Naive thymus-derived CD8-positive, alpha-beta T cell (primary cell): ENCODE measurements at places on chromosomes 6 and 20. TPM values are rescaled to one million over a fixed set of nuclear protein-coding genes. Genes with fewer than 3 reads are reported as not detected.
A peak's percentile ranks its signal among the peaks of the same experiment; 100 is the strongest.

DNA sequence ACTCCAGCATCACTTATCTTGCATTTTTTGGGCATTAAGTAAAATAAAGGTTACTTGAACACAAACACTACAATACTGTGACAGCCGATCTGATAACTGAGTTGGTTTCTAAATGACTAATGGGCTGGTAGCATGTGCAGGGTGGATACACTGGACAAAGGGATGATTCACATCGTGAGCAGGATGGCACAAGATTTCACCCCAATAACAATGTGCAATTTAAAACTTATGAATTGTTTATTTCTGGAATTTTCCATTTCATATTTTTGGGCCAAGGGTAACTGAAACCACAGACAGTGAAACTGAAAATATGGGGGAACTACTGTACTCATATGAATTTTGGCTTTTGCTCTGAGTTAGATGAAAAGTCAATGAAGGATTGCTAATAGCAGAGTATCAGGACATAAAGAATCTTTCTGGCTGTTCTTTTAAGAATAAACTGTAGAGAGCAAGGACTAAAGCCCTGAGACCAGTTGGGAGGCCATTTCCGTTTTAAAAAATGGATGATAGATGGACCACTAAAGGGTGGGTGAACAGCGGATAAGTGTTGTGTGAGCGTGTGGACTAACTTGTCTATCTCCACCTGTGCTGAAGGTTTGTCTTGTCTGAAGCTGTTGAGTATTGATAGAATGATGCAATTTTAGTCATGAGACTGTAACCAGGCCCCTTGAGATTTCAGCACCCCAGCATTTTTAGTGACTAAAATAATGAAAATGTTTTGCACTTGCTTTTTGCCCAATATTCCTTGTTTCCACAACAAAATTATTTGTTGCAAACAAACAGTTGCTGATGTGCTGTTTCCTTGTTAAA is 8.2 kb downstream of the SPINT3 start:
- DNase-seq = no peak
- no peaks in the 10 kb centered on the region for H3K4me1 ChIP-seq
- H3K27me3 ChIP-seq = peaks cover 22% of the 10 kb centered on the region
- H3K36me3 ChIP-seq = peaks cover 2% of the 10 kb centered on the region
- H3K27ac ChIP-seq = no peak overlapping the region
- H3K4me3 ChIP-seq = no peak overlapping the region

GRCh38 chr6:137808191-137808590 is 58.9 kb upstream of the TNFAIP3 start:
- peak overlapping the region; percentile 52 for H3K27ac ChIP-seq
- no peaks in the 10 kb centered on the region for H3K27me3 ChIP-seq
- no peak for DNase-seq
- H3K36me3 ChIP-seq = no peaks in the 10 kb centered on the region
- H3K4me1 ChIP-seq = peaks cover 65% of the 10 kb centered on the region

- no peaks in the 10 kb centered on the region for H3K27me3 ChIP-seq
- no peaks in the 10 kb centered on the region for H3K4me1 ChIP-seq
- no peaks in the 10 kb centered on the region for H3K36me3 ChIP-seq
Measured at GRCh38 chr6:53640361-53640760, 25.2 kb downstream of the KLHL31 start.

GRCh38 chr6:149646599-149646998 is 1.9 kb downstream of the KATNA1 start:
- no peaks in the 10 kb centered on the region for H3K27me3 ChIP-seq
- peak overlapping the region; percentile 26 for H3K4me3 ChIP-seq
- H3K4me1 ChIP-seq = peaks cover 42% of the 10 kb centered on the region
- H3K27ac ChIP-seq = no peak overlapping the region
- no peaks in the 10 kb centered on the region for H3K36me3 ChIP-seq
- DNase-seq = no peak

GRCh38 chr20:50318710-50319109 is 128.1 kb downstream of the CEBPB start:
- no peak overlapping the region for H3K4me3 ChIP-seq
- no peak for DNase-seq
- peaks cover 18% of the 10 kb centered on the region for H3K27me3 ChIP-seq
- no peaks in the 10 kb centered on the region for H3K4me1 ChIP-seq
- H3K27ac ChIP-seq = no peak overlapping the region

DNA sequence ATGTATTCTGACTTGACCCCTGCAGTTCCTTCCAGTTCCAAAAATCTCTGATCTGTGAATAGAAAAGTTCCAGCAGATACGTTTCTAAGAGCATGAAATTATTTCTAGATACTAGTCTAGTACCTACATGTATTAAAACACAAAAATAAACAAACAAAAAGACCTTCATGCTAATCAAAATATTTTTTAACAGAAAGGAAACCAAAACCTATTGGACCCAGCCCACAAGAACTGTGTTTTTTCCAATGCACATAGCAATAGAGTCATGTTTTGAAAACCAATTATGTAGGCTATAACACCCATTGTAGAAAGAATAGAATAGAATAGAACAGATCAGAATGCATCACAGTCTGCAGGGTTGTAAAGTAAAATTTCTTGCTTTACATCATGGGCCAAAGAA is 158.6 kb upstream of the TNFAIP3 start:
- peak overlapping the region; percentile 92 for H3K27ac ChIP-seq
- no peak for DNase-seq
- H3K36me3 ChIP-seq = no peaks in the 10 kb centered on the region

DNA sequence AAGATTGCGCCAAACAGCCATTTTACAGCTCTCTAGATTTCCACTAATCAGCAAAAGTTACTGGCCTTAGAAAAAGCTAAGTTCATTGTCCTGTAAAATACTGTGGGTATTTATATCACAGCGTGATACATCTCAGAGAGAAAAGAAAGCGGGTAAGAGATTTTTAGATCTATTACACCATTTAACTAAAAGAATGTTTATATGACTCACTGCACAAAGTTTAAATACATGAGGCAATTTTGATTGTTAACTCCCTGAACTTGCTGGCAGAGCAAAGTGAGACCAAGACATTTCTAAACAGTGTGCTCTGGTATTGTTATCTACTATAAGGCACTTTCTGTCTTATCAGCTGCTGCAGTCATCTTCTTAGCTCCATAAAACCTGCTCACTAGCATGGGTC is 314.3 kb downstream of the EPHA7 start:
- H3K4me3 ChIP-seq = no peak overlapping the region
- H3K36me3 ChIP-seq = no peaks in the 10 kb centered on the region
- no peak for DNase-seq
- no peaks in the 10 kb centered on the region for H3K4me1 ChIP-seq
- no peak overlapping the region for H3K27ac ChIP-seq
- no peaks in the 10 kb centered on the region for H3K27me3 ChIP-seq

DNA sequence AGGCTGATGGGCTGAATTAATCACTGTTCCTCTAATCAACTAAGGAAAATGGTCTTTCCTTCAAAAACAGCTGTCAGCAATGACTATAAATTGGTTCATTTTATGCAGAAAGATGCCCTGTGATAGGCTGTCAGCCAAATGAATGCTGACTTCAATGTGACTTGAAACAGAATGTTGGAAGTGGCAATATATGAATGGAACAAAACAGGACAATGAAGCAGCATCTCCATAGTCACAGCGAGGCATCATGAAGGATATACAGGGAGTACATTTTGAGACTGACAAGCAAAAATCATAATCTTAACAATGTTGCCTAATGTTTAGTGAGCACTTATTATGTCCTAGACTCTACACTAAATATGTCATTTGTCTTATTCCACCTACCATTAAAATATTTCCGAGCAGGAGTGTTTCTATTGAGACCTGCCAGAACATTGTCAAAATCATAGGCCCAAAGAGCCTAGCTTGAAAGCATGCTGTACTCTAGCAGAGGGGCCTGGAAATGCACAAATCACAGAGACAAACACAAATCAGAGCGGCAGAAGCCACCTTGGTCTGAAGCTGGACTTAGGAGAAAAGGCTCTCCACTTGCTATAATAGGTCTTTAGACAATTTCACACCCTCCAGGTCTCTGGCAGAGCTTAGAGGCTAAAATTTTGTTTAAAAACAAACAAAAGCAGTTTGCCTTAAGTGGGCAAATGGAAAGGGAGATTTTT is 63.3 kb downstream of the FAM50B start:
- H3K4me1 ChIP-seq = peaks cover 34% of the 10 kb centered on the region
- DNase-seq = no peak
- H3K27me3 ChIP-seq = peaks cover 33% of the 10 kb centered on the region
- no peaks in the 10 kb centered on the region for H3K36me3 ChIP-seq
- H3K4me3 ChIP-seq = no peak overlapping the region

GRCh38 chr6:19432966-19433498 is 404.1 kb upstream of the ID4 start:
- DNase-seq = no peak
- no peaks in the 10 kb centered on the region for H3K4me1 ChIP-seq
- no peak overlapping the region for H3K27ac ChIP-seq

GRCh38 chr20:33853507-33853813 is 42.3 kb downstream of the CHMP4B start:
- H3K4me3 ChIP-seq = peak overlapping the region; percentile 70
- peaks cover 65% of the 10 kb centered on the region for H3K36me3 ChIP-seq
- peak; percentile 15 for DNase-seq
- peaks cover 70% of the 10 kb centered on the region for H3K4me1 ChIP-seq
- H3K27ac ChIP-seq = peak overlapping the region; percentile 95

The BTN1A1 gene
- polyA plus RNA-seq = not detected

The COL21A1 gene
- not detected for polyA plus RNA-seq

The CGA gene
- polyA plus RNA-seq = not detected

The ME1 gene
- polyA plus RNA-seq = not detected

The RAET1G gene
- polyA plus RNA-seq = not detected
